ENCODE measurements at places on chromosomes 7 and 10. TPM values are rescaled to one million over a fixed set of nuclear protein-coding genes. Genes with fewer than 3 reads are reported as not detected.

The UNCX gene
- total RNA-seq: not detected

The LDB3 gene
- total RNA-seq: 0.24 TPM

GRCh38 chr10:114678336-114678735, 20.3 kb upstream of the ABLIM1 start:
- no peak for DNase-seq

DNA sequence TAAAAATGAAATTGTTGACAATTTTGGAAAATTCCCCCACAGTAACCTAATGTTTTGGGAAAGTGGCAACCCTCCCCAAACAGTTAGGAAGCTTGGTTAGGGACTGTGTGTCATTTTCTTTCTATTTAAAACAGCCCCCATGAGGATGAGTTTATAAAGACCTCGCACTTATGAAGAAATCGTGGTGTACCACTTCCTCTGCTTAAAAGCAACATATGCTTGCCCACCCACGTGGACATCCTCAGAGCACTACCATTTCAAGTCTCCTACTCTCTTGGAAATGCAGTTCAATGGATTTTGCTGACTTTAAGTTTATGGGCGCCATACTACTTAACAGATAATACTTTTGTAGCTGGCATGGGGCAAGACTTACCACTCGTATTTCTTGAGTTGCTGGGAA, 223.8 kb downstream of the DYNC1I1 start:
- no peak for DNase-seq

DNA sequence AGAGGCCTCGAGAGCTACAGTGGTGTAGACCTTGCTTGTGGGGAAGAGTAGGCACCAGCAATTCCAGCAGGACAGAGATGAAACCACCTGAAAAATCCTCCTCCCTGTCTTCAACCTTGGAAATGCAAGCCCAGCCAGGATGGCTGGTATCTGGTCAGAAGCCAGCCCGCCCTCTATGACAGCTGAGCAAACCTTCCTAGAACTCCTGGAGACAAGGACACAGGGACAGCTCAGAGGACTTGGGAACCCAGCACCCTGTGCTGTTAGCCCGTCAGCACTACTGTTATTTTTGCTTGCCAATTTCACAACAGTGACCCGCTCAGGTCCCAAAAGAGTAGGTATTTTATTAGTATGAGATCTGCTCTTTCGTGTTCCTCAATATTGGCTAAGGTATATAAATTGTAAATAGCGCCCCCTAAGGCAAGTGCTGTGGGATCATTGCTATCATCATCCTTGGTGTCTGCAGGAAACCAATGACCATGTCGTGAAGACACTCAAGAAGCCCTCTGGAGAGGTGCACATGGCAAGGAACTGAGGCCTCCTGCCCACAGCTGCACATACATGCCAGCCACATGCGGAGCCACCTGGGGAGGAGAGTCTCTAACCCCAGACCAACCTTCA, 156.5 kb upstream of the CHST15 start:
- no peak for DNase-seq

DNA sequence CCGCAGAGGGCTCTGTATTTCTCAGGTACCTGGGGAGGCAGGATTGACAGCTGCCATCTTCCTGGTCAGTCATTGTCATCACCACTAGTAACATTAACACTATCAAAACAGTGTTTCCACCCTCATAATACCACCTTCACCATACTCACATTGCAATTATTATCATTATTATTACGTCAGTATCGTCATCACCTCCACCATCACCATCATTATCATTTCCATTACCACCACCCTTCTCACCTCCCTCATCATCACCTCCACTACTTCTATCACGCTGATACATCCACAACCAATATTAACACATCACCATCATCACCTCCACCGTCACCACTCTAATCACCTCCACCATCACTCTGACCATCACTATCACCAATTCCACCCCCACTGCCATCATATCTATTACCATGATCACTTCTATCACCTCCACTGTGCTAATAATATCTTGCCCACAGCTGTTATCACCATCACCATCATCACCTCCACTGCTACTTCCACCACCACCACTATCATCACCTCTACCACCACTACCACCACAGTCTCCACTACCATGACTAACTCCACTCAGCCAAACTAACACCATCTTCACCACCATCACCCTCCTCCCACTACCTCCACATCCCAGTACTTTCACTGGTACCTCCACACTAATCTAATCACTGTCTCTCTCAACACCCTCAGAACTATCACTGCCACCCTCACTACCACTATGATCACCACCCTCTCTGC, 196.4 kb downstream of the RPS24 start:
- DNase-seq: no peak

DNA sequence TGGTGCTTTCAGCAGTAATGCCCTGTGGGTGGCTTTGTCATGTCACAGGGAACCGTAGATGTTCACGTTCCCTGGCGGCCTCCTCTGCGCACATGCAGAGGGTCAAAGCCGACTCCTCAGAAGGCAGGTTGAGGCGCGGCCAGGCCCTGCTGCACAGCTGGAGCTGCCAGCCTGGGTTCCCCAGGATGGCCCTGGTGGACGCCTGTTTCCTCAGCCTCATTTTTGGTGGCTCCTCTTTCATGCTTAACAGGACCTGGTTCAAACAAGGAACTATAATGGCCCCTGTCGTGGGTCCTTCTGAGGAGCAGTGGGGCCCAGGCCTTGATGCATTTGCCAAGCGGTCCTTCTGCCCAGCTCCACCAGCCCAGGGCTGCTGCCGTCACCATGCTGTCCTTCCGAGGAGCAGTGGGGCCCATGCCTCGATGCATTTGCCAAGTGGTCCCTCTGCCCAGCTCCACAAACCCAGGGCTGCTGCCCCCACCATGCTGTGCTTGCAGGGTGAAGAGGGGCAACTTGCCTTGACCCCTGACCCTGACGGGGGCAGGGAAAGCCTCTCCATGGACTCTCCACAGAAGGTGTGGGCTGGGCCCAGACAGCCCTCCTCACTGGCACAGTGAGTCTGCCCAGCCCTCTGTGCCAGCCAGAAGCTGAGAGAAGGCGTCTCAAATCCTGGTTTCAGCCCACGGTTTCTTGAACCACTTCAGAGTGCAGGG, 338.2 kb downstream of the TCERG1L start:
- DNase-seq: no peak

All from activated T-cell treated with anti-CD3 and anti-CD28 coated beads, Interleukin-2, amount 50 U/mL, for 4 hours (primary cell).